ENCODE measurements at places on chromosomes 6 and 20.
A peak's percentile ranks its signal among the peaks of the same experiment; 100 is the strongest.

DNA sequence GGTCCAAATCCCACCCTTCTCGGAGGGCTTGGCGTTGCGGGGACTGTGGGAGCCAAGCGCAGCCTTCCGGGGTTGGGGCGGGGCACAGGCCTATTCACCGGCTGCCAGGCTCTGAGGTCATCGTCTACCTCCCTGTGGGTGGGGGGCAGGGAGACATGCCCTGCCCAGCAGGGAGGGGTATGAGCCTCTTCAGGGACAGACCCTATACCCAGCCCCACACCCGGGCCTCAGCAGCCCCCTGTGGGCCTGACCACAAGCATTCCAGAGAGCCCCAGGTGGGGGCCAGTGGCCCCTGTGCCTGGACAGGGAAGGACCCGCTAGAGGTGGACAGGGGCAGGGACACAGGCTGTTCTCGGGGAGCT, 11.6 kb downstream of the LAMA5 start:
- peak; percentile 79 for DNase-seq

DNA sequence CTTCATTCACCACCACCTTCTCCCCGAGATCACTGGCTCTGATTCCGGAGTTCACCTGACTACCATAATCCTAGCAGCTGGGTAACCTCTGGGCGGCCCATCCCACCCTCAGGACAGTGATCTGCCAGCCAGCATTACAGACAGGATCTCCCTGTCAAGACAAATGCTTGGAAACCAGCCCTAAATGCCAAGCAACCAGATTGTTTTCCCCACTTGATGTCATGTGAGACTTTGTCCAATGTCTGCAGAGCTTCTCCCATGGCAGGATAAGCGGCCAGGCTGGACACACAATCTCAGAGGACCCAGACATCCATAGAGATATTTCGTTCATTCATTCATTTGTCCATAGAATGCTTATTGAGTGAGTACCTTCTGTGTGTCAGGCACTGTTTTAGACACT, 32.5 kb downstream of the PDYN start:
- no peak for DNase-seq

- no peak for DNase-seq
These were observed 734.9 kb upstream of the FLRT3 start for GRCh38 chr20:15072316-15072715.

DNA sequence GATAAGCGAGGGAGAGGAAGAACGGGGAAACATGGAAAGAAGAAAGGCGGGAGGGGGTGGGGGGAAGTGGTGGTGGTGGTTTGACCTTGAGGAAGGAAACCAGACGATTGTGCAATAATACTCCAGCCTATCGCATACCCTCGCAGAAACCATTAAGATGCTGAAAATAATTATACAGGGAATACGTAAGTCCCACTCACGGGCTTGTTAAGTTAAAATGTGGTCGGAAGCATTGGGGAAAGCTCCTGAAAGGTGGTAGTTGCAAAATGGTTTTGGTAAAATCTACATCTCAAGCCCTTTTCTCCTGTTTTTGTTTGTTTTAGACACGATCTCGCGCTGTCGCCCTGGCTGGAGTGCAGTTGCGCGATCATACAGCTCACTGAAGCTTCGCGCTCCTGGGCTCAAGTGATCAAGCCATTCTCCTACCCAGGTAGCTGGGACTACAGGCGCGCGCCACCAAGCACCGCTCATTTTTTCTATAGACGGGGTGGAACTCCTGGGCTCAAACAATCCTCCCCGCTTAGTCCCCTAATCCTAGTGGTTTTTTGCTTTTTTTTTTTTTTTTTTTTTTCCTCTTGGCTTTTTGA, 128.9 kb upstream of the ZNF184 start:
- no peak for DNase-seq

- DNase-seq = no peak
These were observed 40.0 kb upstream of the ADGRF5 start for GRCh38 chr6:46961711-46962110.

- no peak for DNase-seq
These were observed 6.3 kb upstream of the WFDC13 start for GRCh38 chr20:45695496-45695895.

GRCh38 chr6:128343706-128344105, 176.7 kb downstream of the PTPRK start:
- DNase-seq = no peak

- peak; percentile 86 for DNase-seq
These were observed 24.2 kb upstream of the SGK1 start for GRCh38 chr6:134341999-134342567.

DNA sequence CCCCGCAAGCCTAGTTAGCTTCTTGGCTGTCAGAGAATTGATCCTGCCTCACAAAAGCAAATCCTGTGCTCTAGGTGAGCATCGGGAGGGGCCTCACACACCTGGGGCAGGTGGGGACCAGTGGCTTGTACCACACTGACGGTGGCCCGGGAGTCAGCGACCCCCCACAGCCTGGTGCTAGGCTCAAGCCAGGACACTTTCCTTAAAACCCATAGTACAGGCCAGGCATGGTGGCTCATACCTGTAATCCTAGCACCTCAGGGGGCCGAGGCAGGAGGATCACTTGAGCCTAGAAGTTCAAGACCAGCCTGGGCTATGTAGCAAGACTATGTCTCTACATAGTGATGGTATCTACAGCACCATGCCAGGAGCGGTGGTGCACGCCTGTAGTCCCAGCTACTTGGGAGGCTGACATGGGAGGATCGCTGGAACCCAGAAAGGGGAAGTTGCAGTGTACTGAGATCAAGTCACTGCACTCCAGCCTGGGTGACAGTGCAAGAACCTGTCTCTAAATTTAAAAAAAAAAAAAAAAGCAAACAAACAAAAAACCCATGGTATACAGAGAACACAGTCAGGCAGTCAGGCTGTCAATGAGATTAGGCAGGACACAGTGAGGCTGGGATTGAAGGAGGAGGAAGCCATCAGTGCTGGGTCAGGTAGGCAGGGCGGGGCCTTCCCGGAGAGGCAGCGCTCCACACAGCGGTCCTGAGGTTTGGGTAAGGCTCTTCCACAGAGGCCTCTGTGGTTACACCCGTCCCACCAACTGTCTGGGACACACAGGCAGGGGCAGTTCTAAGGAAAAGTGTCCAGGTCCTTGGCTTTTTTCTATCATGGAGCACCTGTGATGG, 41.3 kb downstream of the SYNJ2 start:
- peak; percentile 25 for DNase-seq

- DNase-seq = no peak
These were observed 205.8 kb downstream of the TRDN start for GRCh38 chr6:123430970-123431369.

- DNase-seq = no peak
These were observed 52.6 kb downstream of the LAMP5 start for GRCh38 chr20:9566977-9567376.

DNA sequence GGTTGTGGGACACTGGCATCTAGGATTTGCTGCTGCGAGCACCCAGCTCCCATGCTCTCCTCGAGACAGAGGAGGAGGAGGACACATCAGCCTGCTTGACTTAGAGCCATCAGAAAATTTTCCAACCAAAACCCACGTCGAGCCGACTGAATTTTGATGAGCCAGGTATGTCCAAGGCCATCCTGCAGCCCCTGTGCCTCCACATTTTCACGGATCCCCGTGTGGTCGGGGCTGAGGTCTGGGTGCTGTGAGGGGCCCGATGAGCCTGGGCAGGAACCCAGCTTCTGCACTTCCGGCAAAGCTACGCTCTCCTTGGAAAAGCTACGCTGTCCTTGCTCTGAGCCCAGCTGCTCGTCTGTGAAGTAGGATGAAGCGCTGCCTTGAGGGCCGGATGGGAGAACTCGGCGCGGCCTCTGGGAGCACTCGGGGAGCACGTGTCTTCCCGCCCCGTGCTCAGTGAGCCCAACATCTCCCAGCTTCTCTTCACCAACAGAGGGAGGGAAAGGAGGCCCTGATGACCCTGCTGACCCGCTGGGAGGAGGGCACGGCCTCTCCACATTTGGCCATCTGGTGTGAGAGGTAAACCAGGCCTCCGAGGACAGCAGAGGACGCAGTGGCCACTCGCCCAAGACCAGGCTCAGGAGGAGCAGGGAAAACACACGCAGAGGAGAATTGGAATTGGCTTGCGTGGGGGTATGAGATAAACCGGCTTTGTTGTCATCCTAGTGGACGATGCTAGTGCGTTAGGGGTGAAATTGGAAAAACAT, 33.9 kb downstream of the PSMG4 start:
- no peak for DNase-seq

- no peak for DNase-seq
These were observed 167.0 kb downstream of the ERMARD start for GRCh38 chr6:169918239-169918953.

- peak; percentile 35 for DNase-seq
These were observed 18.6 kb downstream of the TREML2 start for GRCh38 chr6:41182069-41183034.

GRCh38 chr6:136754820-136755219, 37.5 kb downstream of the MAP3K5 start:
- DNase-seq = no peak

GRCh38 chr6:169638388-169638787, 63.4 kb downstream of the WDR27 start:
- DNase-seq = no peak

DNA sequence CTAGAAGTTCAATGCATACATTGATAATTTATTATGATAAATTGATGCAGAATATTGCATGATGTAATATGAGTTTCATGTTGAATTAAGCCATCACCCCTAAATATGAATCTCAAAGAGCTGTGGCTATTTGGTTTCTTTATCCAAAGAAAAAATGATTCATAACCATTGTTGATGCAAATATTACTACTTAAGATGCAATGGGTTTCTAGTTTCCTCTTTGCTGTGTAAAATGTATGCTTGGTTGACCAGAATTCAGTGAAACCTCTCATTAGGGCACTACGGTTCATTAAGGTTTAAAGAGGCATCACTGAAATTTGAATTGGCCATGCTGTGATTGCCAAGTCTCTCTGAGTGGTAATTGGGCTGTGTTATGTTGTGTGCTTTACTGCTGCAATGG, 492.5 kb upstream of the FLRT3 start:
- DNase-seq = no peak

GRCh38 chr20:399182-399707, 8.9 kb upstream of the RBCK1 start:
- DNase-seq = no peak

DNA sequence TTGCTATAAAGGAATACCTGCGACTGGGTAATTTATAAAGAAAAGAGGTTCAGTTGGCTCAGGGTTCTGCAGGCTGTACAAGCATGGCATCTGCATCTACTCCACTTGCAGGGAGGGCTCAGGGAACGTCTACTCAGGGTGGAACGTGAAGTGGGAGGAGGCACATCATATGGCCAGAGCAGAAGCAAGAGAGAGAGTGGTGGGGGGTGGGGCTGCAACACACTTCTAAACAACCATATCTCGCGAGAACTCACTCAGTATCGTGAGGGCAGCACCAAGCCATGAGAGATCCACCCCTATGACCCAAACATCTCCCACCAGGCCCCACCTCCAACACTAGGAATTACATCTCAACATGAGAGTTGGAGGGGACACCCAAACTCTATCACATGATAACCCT, 109.8 kb upstream of the SCAF8 start:
- DNase-seq = no peak

- no peak for DNase-seq
These were observed 7.5 kb upstream of the TMEM242 start for GRCh38 chr6:157330831-157331230.

All from heart left ventricle (tissue), 16 donors.